ENCODE measurements at places on chromosomes 4 and X. TPM values are rescaled to one million over a fixed set of nuclear protein-coding genes. Genes with fewer than 3 reads are reported as not detected.

Gene HAND2
- 9.1 TPM for total RNA-seq

Gene RFC1
- 37.8 TPM for total RNA-seq

Gene ABLIM2
- 24.2 TPM for total RNA-seq

Gene CSAG3
- total RNA-seq, result not detected

Gene SLC16A2
- 1.5 TPM for total RNA-seq

Gene PABPC1L2A
- not detected for total RNA-seq

Gene SLC6A8
- total RNA-seq, result 562 TPM

Gene NXF2B
- total RNA-seq, result not detected

Gene FNIP2
- total RNA-seq, result 36.8 TPM

DNA sequence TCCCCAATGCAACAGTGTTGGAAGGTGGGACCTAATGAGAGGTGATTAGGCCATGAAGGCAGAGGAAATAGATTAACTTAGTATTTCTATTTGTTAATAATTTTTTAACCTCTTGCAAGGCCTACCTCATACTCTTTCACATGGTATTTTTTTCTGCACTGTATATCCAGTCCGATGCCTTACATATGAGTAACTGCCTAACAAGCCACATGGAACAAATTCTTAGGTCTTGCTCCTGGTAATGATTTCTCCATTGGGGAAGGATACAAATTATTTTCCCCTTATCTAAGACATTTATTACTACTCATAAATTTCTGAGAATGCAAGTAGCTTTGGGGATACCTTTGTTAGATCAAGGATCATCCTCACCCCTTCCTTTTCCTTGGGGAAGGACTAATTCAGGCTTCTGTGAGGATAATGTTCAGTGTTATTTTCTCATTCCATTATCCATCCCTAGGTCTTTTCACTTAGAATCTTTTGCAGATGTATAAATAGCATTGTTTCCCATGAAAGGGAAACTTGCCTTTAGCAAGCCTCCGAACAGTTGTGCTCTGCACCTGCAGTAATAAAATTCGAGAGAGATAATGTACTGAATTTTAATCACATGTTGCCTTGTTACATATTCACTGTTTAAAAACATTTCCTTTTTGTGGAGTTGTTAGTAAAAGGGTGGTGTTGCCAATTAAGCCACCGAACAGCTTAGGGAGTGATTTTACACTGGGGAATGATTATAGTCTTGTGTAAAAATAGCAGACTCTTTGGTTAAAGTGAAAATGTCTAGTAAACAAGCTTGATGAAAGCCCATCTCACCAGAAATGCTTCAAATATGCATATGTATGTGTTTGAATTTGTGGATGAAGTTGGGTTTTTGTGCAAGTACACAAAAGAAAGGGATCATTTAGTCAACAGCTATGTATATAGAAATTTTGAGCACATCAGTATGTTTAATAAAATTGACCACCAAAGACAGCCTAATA is 89.9 kb downstream of the CFAP299 start:
- DNase-seq, result no peak

- DNase-seq, result no peak
Measured at GRCh38 chr4:112348488-112349158, 51.5 kb downstream of the ALPK1 start.

- no peak for DNase-seq
Measured at GRCh38 chrX:103249805-103250204, 5.2 kb downstream of the TCEAL8 start.

GRCh38 chrX:68840256-68840655 is 11.4 kb downstream of the EFNB1 start:
- DNase-seq, result no peak

GRCh38 chr4:76209881-76210280 is 3.7 kb downstream of the SCARB2 start:
- DNase-seq, result no peak

DNA sequence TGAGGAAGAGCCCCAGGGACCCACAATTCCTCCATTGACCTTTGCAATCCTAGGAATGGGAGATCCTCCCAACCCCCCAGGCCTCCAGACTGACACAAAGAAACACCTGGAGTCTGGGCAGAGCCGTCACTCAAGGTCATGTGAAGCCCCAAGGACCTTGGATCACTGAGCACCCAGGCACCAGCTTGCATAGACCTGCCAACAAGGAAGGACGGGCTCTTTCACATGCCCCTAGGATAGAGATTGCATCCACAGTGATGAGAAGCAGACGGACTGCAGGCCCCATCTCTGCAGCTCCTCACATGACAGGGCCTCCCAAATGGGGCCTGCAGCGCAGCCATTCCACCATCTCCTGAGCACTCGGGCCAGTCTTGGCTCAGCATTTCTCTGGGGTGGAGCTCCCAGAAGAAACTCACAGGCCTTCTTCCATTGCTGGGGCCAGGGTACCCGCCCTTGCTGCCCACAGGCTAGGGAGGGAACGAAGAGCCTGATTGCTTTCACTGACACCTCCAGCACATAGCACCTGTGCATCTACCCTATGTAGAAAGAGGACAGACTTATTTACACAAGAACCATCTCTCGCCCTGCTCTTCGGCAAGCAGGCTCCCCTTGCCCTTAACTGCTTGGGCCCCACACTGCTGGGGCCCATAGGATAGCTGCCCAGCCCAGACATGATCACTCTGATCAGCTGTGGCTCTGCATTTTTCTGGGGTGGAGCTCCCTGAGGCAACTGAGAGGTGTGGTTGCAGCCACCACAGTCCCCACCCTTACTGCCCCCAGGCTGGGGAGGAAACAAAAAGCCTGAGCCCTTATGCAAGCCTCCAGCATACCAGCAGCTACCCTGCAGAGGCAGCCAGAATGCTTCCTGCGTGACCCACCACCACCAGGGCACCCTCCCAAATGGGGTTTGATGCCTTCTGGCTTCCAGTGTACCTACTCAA is 185.7 kb upstream of the ZCCHC13 start:
- no peak for DNase-seq

DNA sequence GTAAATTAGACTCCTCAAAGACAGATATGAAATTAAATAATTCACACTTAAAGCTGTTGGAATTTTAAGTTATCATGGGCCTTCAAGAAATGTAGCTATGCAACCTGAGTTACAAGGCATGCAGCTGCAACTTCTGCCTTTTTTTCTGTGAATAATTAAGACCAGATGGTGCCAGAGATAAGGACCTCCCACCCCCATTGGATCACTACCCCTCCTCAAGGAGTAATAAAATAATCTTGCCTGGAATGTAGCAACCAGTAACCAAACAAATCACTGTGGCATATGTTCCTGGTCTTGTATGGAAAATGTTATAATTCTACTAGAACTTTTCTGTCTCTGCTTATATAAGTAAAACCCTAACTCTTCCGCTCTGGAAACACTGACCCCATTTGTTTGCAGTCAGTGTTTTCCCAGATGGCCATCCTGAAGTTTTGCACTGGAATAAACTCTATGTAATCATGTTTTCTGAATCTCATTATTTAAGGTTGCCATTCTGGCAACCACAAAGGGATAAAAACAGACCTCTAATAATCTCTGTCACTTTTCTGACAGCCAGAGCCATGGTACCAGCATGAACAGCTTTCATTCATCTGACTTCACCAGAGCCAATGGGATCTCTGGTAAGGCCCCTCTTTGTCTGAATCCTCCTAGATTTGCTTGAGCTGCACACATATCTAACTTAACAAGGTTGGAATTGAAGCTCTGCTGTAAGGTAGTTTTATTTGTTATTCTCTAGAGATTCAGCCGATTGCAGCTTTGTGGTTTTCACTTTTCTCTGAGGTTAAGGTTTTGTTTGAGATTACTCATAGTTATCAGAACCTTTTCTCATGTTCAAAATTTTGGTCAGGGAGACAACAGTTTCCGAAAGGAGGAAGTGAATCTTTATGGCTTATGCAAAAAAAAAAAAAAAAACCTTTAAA is 274.6 kb downstream of the NAF1 start:
- no peak for DNase-seq

- DNase-seq, result no peak
Measured at GRCh38 chrX:133995759-133996158, 10.4 kb upstream of the GPC3 start.

DNA sequence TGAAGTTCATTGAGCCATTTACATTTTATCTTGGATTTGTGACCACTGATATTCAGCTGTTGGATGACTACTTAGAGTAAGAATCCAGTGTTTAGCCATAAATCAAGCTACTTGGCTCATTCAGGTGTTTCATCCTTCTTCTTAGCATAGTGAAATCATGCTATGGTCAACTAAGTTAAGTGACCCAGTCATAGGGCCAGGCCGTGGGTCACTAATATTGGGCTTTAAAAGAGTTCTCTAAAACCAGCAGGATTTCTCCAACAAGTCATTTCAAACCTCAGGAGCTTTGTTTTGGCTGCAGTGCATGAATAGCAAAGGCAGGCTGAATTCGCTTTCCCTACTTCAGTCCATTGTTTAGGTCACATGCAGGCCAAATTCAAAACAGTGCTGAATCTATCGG is 181.0 kb downstream of the MAML3 start:
- DNase-seq, result no peak

DNA sequence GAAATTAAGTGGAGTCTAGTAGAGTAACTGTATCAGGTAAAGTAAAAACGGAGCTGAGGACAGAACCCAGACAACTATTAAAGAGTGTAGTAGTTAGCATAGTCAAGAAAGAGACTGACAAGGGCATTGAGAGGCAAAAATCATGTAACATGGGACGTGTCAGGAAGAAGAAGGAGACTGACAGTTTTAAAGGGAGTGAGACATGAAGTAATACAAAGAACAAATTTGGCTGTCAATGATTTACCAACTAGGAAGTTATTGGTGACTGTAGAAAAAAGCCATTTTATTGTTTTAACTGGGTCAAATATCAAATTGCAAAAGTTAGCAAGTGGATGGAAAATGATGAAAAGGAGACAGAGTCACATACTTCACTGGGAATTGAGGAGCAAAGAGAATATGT is 422.3 kb downstream of the MAPK10 start:
- no peak for DNase-seq

GRCh38 chr4:144688035-144688569 is 42.1 kb downstream of the HHIP start:
- DNase-seq, result no peak

- no peak for DNase-seq
Measured at GRCh38 chr4:167623241-167623572, 388.9 kb upstream of the SPOCK3 start.

GRCh38 chr4:173246719-173247118 is 78.1 kb downstream of the GALNT7 start:
- DNase-seq, result no peak

GRCh38 chr4:73445383-73446335 is 9.6 kb downstream of the AFP start:
- DNase-seq, result no peak

- no peak for DNase-seq
Measured at GRCh38 chr4:85113706-85114105, 147.2 kb upstream of the WDFY3 start.

GRCh38 chrX:132411310-132411977 is 77.4 kb downstream of the MBNL3 start:
- no peak for DNase-seq

- DNase-seq, result no peak
Measured at GRCh38 chr4:116752027-116752426, 333.3 kb downstream of the TRAM1L1 start.

- DNase-seq, result no peak
Measured at GRCh38 chrX:39335513-39336235, 534.4 kb downstream of the MID1IP1 start.

- DNase-seq, result no peak
Measured at GRCh38 chrX:132425744-132426318, 63.0 kb downstream of the MBNL3 start.

DNA sequence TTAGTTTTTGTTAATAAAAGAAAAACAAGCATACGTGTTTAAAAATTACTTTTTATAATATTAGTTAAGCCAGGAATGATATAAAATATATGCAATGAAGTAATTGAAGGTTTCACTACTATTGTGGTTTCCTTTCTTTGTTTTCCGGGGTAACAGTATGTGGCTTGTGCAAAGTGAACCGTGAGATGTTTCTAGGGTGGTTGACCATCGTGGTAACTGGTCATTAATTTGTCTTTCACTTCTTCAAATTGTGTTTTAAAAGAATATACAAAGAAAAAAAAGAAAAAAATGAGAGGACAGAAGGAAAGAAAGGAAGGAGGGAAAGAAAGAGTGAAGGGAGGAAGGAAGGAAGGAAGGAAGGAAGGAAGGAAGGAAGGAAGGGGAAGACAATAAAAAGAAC is 330.1 kb upstream of the CPXCR1 start:
- DNase-seq, result no peak

DNA sequence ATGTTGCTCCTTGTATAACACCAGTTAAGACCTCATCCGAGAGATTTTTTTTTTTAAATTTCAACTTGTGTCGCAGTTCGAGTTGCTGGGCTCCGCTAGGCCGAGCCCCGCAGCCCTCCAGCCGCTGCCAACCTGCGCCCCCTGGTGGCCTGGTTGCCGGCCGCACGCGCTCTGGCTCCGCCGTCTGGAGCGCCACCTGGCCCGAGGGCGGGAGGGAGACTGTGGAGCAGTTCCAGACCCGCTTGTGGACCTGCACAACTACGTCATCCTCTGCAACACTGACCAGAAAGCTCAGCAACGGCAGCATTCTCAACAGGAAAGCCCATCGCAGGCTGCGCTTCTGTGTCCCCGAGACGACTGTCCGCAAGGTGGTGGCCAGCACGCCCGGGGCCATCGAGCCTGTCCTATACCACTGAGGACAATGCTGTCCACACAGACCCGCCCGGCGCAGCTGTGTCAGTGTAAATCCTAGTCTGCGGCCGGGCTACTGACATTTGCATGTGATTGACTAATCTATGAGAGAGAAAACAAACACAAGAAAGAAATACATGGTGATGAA is 39.1 kb downstream of the ARL9 start:
- DNase-seq, result peak; percentile 91

GRCh38 chrX:115378471-115378870 is 89.0 kb downstream of the LUZP4 start:
- DNase-seq, result no peak

- DNase-seq, result no peak
Measured at GRCh38 chr4:2172161-2172560, 69.8 kb downstream of the HAUS3 start.

DNA sequence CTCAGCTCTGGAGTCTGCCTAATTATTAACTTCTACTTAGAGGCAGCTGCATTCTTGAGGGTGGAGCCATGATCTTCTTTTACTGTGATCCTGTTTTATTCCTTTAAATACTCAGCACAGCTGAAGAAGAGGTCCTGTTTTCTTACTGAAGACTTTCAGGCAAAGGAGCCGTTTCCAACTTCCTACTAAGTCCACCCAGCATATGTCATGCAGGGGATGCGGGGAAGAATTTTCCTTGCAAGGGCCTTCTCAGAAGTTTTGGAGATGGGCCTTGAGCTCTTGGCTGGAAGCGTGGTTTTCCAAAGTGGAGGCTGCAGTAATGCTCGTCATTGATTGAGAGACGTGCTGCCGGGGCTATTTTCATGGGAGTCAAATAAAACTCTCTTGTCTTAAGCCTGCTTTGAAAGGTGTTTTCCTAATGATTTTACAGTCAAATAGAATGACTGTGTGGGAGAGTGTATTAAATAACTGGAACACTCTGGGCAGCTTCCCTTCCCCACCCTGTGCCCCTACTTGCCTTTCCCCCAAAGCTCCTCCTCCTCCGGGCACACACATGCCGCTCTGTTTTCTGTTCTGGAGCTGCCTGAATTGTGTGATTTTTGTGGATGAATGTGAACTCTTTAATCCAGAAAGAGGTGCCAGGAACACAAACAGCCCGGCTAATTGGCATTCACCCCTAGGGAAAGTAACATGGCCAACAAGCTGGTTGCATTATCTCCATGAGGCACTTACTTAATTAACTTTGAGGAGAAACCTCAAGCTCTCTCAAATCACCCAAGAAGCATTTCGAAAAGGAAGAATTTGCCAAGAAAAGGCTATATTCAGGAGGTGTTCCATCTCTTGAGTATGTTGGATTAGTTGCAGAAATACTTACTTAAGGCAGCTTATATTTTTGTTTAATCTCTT is 28.1 kb downstream of the FGF2 start:
- no peak for DNase-seq

GRCh38 chr4:36325499-36325898 is 44.1 kb downstream of the DTHD1 start:
- no peak for DNase-seq
